ENCODE measurements at places on chromosomes 5 and 9.
A peak's percentile ranks its signal among the peaks of the same experiment; 100 is the strongest.

GRCh38 chr9:93678199-93679019 lies 102.0 kb downstream of the PHF2 start:
- DNase-seq: no peak

- peak; percentile 32 for DNase-seq
These were observed 62.8 kb downstream of the PFDN1 start for GRCh38 chr5:140239939-140240700.

DNA sequence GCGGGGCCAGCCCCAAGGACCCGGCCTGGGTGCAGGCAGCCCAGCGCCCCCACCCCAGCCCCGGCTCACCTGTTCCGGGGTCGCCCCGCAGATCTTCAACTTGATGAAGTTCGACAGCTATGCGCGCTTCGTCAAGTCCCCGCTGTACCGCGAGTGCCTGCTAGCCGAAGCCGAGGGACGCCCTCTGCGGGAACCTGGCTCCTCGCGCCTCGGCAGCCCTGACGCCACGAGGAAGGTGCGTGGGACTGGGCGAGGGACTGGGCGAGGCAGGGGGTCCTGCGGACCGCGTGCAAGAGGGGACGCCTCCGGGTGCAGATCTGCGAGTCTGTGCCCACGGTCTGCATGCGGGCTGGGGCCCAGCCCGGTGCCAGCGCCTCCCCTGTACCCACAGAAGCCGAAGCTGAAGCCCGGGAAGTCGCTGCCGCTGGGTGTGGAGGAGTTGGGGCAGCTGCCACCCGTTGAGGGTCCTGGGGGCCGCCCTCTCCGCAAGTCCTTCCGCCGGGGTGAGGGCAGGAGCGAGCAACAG lies 9.7 kb downstream of the RGS14 start:
- DNase-seq: no peak

GRCh38 chr5:164000241-164000640 lies 494.8 kb downstream of the MAT2B start:
- no peak for DNase-seq

GRCh38 chr9:69260161-69260560 lies 64.9 kb upstream of the ENTREP1 start:
- DNase-seq: no peak

DNA sequence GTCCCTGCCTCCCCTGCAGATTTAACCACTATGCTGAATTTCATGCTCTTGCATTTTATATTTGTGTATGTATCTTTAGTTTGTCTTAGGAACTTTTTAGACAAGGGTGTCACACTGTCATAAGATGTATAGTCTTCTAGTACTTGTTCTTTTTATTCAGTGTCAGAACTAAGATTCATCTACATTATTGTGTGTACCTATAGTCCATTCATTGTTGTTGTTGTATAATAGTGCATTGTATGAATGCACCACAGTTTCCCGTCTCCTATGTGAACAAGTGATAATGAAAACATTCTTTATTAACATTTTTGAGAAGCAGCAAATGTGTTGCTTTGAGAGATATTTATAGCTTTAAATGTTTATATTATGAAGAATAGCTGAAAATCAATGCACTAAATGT lies 45.9 kb downstream of the SFXN1 start:
- no peak for DNase-seq

DNA sequence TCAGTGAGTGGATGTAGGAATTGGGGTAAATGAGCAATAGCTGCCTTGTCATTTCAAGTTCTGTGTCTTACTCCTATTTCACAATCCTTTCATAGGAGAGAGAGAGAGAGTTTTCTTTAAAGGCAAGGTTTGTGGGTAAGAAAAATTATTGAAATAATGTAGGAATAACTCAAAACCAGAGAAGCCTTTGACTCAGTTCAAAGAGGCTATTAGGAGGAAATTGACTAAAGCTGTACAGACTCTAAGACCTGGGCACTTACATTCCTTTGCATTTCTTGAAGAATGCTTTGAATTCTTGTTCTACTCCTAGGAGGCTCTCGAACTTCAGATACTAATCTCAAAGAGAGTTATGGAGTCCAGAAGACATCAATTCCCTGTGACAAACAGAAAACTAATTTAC lies 257.1 kb downstream of the FBXL7 start:
- DNase-seq: no peak

DNA sequence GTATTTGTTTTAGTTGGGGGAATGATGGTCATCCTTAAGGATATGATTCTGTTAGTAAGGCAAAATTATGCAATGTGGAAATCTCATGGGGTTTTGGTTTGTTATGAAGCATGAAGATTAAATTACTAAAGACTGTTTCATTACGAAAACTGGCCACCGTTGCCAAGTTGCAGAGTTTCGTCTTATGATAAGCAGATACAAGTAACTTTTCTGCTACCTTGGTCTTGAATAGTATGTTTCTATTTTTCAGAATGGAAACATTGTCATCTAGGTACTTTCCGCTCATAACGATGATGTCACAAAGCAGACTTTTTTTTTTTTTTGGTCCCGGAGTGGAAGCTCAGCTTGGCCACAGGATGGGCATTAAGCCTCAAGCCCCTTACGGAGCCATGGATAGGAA lies 4.2 kb downstream of the CCNI2 start:
- no peak for DNase-seq

All from effector CD4-positive, alpha-beta T cell (primary cell).